ENCODE measurements at places on chromosomes 4 and X.

GRCh38 chrX:154056770-154057241 lies 37.1 kb upstream of the IRAK1 start:
- DNase-seq: no peak

- no peak for DNase-seq
Observed at GRCh38 chr4:146098397-146098796, 77.1 kb upstream of the LSM6 start.

- DNase-seq: no peak
Observed at GRCh38 chr4:127995776-127996175, 30.6 kb downstream of the ABHD18 start.

DNA sequence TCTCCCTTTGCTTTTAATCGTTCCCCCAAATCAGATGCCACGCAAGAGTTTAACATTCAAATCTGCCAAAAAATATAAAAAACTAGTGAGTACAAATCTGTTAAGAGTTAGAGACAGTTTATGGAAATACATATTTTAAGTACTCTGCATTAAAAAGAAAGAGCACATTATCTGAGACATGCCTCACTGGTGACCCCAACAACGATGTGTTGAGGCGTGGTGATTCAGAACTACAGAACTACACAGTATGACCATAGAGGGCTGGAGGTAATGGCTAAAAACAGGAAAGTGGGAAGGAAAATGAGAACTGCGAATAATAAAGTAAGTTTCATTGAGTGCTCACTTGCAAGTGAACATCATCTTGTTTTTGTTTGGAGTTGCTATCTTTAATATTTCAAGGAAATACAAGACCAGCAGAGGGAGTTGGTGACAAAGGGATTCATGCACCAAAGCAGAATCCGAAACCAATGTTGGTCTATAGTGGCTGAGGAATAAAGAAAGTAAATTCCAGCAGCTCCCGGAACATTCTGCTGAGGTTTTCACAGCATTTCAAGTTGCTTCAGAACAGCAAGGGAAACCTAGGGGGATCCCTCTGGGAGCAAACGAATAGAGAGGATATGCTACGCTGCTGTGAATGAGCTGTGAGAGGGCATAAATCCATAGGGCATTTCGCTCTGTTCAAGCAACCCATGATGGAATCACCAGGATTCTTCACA lies 92.2 kb downstream of the DCHS2 start:
- no peak for DNase-seq
